M059J (cell line): ENCODE measurements at places on chromosomes 6 and 20. TPM values are rescaled to one million over a fixed set of nuclear protein-coding genes. Genes with fewer than 3 reads are reported as not detected.

GGTLC1 gene
- total RNA-seq = not detected in 2 replicates

FNDC11 gene
- total RNA-seq = not detected in 2 replicates

- DNase-seq = no peak
These were observed 71.0 kb upstream of the MRAP2 start for GRCh38 chr6:83962582-83962981.

EEF1A1 gene
- 4,897 and 5,853 TPM in 2 replicates for total RNA-seq

- DNase-seq = no peak
These were observed 25.7 kb downstream of the TTI1 start for GRCh38 chr20:38007526-38007925.

GRCh38 chr6:63476302-63476701, 96.0 kb upstream of the LOC128125822 start:
- no peak for DNase-seq

DNA sequence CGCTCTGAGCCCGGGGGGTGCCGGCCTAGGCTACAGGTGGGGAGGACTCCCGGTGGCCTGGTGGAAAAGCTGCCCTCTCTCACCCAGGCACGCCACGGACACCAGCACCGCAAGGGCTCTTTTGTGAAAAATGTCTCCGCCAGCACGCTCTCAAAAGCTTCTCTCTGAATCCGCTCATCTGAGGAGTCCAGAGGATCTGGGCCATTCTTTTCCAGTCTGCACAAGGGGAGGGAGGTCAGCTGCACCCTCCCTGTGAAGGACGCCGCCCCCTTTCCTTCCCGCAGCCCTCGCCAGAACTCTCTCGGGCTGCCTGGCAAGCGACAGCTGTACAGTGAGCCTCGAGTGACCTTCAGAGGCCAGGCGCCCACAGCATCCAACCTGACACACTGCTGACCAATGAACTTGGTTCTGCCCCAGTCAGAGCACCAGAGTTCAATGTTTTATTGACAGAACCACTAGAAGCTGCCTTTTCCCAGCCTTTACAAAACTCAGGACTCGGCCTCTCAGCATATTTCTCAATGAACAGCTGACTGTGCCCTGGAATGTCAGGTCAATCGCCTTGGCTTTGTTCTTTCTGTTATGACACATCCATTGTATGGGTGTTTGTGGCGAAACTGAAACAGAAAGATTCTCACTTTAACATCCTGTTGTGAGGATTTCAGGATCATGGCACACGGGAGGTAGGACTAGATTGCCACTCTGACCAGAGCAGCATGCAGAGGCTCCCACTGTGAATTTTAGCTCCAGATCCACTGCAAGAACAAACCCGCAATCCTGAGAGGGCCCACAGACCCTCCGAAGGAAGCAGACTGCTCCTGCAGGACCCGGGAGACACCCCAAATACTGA, 26.7 kb downstream of the SERPINB9 start:
- peak; percentile 99 for DNase-seq

GRCh38 chr6:170280689-170281045, 10.2 kb downstream of the DLL1 start:
- no peak for DNase-seq

ZFP57 gene
- 0.05 TPM in 1 of 2 replicates, not detected in the other for total RNA-seq

SLC17A2 gene
- not detected in 2 replicates for total RNA-seq

GRCh38 chr6:111802015-111802414, 71.2 kb downstream of the FYN start:
- no peak for DNase-seq

FUT9 gene
- not detected in 2 replicates for total RNA-seq

DNA sequence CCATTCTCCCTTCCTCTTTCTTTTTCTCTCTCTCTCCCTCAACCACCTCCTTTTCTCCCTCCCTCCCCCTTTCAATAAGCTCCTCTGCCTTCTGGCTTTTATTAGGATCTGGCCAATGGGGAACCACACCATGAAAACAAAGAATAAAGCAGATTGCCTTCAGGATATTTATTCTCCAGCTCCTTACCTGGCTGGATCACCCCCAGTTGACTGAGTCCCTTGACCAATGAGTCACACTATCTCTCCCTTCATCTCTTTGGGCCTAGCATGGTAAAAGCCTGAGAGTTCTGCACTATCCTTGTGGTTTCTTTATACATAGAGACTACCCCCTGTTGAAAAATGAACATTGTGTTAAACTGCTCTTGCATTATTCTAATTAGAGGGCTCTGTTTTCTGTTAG, 476.8 kb downstream of the EPHA7 start:
- no peak for DNase-seq

DNA sequence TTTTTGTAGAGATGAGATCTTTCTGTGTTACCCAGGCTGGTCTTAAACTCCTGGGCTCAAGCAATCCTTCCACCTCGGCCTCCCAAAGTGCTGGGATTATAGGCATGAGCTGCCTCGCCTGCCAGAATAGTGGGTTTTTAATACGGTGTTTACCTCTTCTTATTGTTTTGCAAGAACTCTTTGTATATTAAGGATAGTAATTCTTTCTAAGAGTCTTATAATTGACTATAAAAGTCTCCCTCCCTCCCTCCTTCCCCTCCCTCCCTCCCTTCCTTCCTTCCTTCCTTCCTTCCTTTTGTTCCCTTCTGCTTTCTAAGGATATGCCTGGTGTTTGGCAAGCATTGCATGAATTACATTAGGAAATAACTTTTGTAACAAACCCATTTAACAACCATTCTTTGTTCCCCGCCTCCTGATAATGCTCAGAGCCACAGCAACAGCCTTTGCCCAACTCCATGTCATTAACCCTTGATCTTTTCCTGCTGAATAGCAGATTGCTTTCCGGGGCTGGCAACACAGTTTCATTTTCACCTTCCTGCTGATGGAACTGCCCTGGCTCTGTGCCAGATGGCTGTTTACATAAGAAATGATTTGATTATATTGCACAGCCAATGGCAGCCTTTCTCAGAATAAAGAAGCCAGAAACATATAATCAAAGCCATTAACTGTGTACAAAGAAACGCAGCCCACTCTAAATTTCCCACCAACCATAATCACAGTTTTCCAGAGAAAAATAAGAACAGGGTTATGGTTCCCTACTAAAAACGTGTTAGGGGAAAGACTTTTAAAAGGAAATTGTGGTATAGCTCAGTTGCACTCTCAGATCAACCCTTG, 143.7 kb upstream of the PTPN1 start:
- DNase-seq = peak; percentile 82

ZBP1 gene
- total RNA-seq = 3.0 and 5.2 TPM in 2 replicates

DNA sequence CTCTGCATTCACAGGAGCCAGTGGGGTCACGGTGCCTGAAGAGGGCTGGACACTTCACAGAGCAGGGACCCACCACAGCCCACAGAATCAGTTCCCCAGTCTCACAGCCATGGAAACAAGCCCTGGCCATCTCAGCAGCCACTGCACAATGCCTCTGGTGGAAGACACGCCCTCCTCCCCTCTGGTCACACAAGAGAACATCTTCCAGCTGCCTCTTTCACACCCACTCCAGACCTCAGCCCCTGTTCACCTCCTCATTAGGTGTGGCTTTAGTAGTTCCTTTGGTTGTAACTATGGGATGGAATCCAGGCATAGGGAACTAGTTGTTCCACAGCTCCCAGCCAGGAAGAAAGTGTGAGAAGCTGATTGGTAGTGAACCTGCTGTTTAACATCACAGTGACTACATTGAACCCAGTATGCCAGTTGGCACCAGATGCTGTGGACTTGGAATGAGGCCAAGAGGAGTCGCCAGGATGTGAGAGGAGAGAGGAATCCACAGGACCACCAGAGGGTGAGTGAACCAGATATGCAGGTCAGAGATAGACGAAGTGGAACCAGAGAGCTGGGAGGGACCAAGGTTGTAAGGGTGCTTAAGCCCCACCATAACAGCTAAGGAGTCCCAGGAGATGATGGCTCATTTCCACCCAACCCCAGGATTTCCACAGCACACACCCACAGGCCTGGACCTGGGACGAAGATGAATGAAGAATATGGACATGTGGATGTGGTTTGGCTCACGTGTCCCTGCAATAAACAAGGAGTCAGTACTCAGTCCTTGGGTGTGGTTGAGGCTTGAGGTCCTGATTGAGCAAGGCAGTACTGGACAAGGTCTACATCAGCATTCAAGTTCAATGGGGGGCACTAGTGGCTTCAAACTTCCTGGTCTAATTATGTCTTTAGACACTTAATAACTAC, 8.8 kb upstream of the BTN3A3 start:
- no peak for DNase-seq
